ENCODE measurements at places on chromosomes 6 and 20.
A peak's percentile ranks its signal among the peaks of the same experiment; 100 is the strongest.

GRCh38 chr20:36002855-36003254 lies 34.5 kb downstream of the CNBD2 start:
- DNase-seq: no peak

DNA sequence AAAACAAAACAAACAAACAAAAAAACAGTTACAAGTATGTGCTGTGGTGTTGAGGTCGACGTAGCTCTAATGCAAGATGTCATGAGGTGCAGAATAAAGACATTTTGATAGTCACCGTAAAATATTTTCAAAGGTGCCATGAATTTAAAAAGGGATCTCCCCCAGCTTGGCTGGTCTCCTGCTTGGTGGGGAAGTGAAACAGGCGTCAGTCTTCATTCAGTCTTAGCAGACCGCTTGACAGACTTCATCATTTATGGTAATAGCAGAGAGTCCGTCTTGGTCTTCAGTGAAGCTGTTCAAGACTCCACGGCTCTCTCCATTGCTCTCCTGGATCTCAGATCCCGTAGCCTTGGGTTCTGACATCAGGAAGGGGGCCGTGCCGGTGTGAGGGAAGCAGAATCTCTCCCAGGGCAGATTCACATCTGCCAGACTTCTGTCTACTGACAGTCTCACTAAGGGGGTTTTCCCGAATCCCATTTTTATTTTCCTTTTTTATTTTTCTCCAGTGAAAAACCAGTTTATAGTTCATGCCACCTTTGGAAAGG lies 1.6 kb downstream of the SLC24A3 start:
- no peak for DNase-seq

DNA sequence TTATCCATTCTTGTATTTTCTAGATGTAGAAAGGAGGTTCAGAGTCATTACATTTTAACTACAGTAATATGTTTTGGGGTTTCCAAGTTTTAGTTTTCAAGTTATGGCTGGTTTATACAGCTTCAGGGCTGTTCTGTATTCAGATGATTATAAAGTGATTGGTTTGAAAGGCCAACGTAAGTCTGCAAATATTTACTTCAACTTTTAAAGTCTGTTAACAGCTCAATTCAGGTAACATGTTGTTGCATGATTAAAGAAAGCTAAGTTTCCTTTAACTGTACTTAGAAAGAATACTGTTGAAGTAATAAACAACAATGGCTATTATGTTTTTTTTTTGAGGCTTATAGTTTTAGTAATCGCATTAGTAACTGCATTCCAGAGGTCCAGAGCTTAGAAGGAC lies 22.8 kb upstream of the GCLC start:
- no peak for DNase-seq

- no peak for DNase-seq
Measured at GRCh38 chr6:44075647-44076355, 51.5 kb downstream of the MRPL14 start.

- DNase-seq: no peak
Measured at GRCh38 chr20:9517297-9518162, 3.1 kb downstream of the LAMP5 start.

- DNase-seq: peak; percentile 15
Measured at GRCh38 chr6:31401403-31401802, 2.0 kb upstream of the MICA start.

- no peak for DNase-seq
Measured at GRCh38 chr20:38139977-38140753, 24.9 kb downstream of the TGM2 start.

- no peak for DNase-seq
Measured at GRCh38 chr6:16223362-16223761, 15.0 kb upstream of the GMPR start.

GRCh38 chr6:103456652-103457051 lies 1403.1 kb downstream of the HACE1 start:
- DNase-seq: no peak

DNA sequence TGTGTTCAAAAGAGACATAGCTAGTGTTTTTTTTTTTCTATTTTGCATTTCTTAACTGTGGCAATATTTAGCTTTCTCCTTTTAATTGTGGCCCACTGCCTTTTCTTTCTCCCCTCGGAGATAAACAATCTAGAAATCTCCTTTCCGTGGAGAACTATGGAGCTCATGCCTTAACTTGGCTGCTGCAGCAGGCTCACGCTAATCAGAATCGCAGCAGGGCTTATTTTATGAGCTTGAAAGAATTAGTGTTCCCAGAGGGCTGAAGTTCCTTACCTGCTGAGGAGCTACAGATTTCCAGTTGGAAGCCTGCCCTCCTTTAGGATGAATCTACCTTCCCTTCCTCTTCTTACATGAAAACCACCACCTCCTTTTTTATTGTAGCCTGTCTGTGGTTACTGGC lies 35.6 kb downstream of the CTNNBL1 start:
- DNase-seq: no peak

GRCh38 chr6:150517175-150517574 lies 82.5 kb upstream of the PLEKHG1 start:
- DNase-seq: no peak

GRCh38 chr6:4920914-4921410 lies 82.9 kb downstream of the RPP40 start:
- DNase-seq: no peak

DNA sequence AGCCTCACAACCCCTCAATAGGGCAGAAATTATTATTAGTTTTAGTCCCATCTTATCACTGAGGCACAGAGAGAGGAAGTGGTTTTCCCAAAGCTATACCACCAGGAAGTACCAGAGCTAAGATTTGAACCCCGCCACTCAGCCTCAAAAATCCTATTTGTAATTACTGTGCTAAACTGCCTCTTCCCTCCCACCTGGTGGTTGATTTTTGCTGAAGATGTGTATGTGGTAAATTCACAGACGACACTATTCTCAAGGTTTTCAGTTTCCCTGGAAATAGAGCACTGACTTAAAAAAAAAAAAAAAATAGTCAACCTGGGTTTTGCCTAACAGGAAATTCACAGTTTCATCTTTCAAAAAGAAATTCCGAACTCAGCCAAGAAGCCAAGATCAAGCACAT lies 57.9 kb downstream of the TSHZ2 start:
- DNase-seq: peak; percentile 17

GRCh38 chr6:138245751-138246150 lies 27.5 kb upstream of the PBOV1 start:
- no peak for DNase-seq

- no peak for DNase-seq
Measured at GRCh38 chr6:136429264-136430065, 120.8 kb downstream of the MAP7 start.

- DNase-seq: no peak
Measured at GRCh38 chr20:45114465-45115385, at the start of gene WFDC5. Gene WFDC5 (minus strand): TSS chr20:45115174. CDS start chr20:45115083, 91 bp downstream.

DNA sequence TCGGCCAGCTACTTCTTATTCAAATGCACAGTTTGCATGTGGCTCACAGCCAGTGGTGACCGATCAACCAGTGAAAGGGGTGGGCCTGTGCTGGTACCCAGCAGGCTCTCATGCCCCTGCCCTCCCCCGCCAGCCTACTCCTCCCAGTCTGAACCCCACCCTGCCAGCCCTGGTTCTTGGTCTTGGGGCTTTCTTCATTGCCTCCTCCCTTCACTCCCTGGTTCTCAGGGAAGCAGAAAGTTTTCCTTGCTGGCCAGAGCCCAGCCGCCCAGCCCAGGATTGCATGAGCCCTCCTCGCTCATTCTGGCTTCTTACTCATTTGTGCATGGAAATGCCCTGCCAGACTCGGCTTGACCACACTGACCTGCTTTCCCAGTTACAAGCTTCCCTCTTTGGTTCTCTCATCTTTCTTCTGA lies 40.8 kb downstream of the KCNK17 start:
- DNase-seq: no peak

GRCh38 chr6:13653296-13653695 lies 38.2 kb downstream of the NOL7 start:
- DNase-seq: no peak

DNA sequence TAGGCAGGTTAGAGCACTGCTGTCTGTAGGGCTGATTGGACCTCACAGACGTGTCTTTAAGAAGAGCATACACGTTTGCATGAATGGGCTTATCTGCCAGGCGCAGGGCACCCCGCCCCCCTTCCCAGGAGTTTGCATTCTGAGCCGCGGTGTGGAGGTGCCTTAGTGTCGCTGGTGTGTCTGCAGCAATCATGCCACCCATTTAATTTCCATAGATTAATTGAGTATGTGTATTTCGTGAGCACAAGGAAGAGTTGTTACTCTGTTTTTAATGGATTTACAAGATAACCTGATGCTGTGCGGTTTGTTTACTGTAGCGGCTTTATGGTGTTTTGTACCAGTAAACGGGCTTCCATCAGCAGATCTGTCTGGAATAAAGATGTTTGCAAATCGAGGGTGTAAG lies 107.7 kb downstream of the ZDHHC14 start:
- no peak for DNase-seq

GRCh38 chr6:1322696-1323219 lies 10.9 kb downstream of the FOXQ1 start:
- no peak for DNase-seq

- DNase-seq: no peak
Measured at GRCh38 chr6:169406804-169407203, 153.2 kb upstream of the THBS2 start.

DNA sequence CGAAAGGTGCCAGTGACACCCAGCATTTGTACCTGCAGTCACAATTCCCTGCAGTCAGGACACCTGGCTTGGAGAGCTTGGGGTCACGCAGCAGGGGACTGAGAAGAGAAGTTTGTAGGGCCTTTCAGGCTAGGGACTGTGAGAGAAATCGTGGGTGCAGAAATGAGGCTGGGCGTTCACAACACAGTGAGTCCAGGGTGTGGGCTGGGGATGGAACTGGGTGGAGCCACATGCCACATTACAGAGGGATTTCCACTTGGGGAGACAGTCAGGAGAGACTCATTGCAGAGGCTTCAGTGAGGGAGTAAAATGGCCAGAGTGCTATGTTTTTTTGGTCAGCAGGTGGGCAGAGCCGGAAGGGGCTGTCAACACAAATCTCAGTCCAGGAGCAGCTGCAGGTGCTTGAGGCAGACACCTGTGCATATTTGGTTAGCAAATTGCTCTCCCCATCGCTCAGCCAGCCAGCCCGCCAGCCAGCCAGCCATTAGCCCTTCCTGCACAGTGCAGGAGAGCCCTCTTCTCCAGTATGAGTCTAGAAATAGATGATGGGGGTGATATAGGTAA lies 7.4 kb downstream of the ITPR3 start:
- no peak for DNase-seq

GRCh38 chr6:84728602-84729001 lies 35.8 kb downstream of the TBX18 start:
- no peak for DNase-seq

DNA sequence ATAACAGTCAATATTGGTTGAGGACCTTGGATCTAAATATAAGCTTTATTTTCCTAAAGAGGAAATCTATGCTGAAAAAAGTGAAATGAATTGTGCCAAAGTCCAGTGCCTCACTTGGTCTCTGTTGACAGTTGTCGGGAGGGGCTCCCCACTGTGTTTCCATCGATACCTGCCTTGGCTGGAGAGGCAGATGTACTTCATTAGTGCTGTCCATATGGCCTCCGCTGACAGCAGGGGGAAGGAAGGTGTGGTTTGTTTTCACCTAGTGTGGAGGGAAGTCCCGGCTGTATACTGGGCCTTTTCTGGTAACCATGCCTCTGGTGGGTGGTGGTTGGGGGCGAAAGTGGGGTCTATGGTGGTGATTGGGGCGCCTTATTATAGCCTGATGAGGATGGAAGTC lies 42.7 kb downstream of the CD2AP start:
- no peak for DNase-seq
